Activated CD8-positive, alpha-beta memory T cell treated with anti-CD3 and anti-CD28 coated beads for 48 hours (primary cell): ENCODE measurements at places on chromosomes 1 and 21.

DNA sequence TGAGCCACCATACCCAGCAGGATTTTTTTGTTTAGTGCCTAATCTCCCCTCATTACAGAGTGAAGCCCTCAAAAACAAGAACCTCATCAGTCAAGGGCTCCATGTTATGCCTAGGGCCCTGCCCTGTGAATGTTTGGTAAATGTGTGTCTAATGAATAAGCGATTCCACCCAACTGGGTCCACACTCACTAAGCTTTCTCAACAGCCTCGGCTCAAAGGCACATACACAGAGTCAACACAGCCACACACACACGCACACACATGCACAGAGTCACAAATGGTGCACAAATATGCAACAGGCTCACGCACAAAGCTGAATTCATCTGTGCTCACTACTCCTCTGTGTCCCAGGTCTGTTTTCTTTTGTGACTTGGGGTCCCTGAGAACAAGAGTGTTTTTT lies 11.7 kb upstream of the SYNC start:
- DNase-seq: no peak

- no peak for DNase-seq
These were observed 37.8 kb downstream of the LRRC71 start for GRCh38 chr1:156958247-156958714.

DNA sequence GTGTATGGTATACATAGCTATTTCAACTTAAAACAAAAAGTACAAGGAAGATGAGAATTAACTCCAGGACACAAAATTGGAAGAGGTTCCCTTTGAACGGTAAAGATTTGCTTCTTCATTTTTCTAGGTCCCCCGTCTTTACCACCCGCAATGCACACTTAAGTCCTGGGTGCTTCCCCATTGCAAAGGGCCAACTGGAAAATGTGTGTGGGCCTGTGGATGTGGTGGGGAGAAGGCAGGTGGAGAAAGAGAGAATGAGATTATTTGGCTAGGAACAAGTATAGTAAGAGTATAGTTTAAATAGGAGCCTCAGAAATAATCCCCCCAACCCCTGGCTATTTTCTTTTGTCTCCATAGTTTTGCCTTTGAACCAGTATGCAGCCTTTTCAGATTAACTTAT lies 115.4 kb downstream of the HLX start:
- DNase-seq: no peak

GRCh38 chr1:215526147-215526845 lies 40.8 kb upstream of the KCTD3 start:
- no peak for DNase-seq

GRCh38 chr1:75423616-75424015 lies 187.3 kb downstream of the SLC44A5 start:
- no peak for DNase-seq
